Esophagus muscularis mucosa (tissue), 4 donors: ENCODE measurements at places on chromosomes 6 and 20. TPM values are rescaled to one million over a fixed set of nuclear protein-coding genes. Genes with fewer than 3 reads are reported as not detected.

GRCh38 chr6:6595952-6596351 is 7.4 kb downstream of the LY86 start:
- no peak for DNase-seq

DNA sequence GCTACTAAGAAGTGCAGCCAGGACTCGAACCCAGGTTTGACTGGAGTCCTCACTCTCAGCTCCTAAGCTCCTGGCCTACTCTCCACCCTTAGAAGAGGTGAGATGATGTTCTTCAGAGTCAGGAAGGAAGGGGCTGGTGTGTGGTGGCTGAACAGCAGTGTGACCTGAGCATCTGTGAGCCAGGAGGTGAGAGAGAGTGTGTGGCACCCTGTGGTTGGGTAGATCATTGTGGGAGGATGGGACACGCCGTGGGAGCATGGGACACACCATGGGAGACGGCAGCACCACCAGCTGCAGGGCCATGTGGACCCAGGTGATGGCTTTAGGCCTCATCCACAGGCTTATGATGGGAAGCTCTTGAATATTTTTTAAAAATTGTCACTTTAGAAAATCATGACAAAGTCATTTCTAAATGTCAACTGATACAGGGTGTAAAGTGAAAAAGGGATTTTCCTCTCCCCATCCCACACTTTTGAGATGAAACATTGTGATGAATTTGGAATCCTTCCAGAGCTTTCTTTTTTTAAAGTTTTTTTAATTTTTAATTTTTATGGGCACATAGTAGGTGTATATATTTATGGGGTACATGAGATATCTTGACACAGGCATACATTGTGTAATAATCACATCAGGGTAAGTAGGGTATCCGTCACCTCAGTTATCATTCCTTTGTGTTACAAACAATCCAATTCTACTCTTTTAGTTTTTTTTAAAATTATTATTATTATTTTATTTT is 31.6 kb downstream of the SRC start:
- no peak for DNase-seq

- DNase-seq = no peak
These were observed 187.5 kb downstream of the PLCB4 start for GRCh38 chr20:9256393-9256792.

ECT2L gene
- total RNA-seq = 0.23 TPM

DYNLT2 gene
- 1.5 TPM for total RNA-seq
